Foreskin fibroblast (primary cell): ENCODE measurements at places on chromosomes 6 and 20.

DNA sequence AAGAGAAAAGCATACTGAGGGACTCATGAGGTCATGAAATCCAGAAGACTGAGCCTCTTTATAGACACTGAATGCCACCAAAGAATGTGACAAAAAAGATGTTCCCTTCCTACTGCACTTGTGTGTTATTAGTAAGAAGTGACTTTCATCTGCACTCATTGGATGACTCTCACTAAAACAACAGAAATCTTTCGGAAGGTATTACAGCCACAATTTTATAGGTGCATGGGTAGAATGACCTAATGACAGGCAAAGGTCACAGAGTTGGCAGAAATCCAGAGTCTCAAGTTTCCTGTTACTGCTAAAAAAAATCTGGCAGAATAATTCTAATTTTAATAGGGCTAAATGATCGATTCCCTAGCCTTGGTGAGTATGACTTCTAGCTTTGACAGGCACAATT, 13.3 kb downstream of the PKHD1 start:
- DNase-seq: no peak

DNA sequence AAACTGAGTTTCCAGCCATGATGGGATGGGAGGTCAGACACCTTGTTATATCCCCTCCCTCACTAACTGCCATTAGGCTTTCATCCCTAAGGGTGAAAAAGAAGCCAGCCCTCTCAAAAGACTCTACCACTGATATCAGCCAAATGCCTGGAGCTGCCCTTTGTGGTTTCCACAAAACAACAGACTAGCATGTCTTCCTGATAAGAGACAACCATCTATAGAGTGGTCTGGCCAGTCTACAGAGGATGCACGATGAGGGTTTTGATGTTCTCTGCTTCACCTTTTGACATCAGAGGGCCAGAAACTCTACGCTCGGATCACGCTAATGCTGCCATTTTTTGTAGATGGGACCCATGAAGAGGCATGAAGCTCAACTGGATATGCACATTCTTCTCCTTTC, 61.7 kb upstream of the ARHGAP18 start:
- DNase-seq: no peak

DNA sequence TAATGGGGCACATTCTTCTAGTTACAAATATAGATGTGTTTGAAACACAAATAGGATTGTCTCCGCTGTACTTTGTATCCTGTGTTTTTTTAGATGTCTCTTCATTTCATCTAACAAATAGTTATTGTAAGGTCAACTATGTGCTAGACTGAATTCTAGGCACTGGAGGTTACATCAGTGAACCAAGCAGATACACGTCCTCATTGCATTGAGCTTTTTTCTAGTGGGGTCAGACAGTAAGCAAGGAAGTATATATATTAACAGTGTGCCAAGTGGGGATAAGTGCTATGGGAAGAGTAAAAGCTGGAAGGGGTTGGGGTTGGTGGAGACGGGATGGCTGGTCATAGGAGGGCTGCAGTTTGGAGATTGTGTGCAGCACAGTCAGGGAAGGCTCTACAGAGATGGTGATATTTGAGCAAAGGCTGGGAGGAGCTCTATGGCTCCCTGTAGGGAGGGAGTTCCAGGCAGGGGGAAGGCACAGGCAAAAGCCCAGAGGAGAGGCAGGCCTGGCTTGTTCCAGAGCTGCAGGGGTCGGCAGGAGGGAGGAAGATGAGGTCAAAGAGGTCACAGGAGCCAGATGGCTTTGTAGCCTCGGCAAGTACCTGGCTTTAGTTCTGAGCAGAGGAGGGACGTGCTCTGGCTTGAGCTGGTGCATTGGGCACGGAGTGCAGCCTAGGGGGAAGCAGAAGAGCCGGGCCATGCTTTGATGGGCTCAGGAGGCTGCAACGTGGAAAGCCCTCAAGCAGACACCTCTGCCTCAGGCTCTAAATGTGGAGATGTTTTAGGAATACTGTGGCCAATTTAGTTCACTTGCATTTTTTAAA, 152.3 kb downstream of the ZDHHC14 start:
- no peak for DNase-seq

- no peak for DNase-seq
These were observed 37.5 kb upstream of the SRSF6 start for GRCh38 chr20:43420192-43420591.

DNA sequence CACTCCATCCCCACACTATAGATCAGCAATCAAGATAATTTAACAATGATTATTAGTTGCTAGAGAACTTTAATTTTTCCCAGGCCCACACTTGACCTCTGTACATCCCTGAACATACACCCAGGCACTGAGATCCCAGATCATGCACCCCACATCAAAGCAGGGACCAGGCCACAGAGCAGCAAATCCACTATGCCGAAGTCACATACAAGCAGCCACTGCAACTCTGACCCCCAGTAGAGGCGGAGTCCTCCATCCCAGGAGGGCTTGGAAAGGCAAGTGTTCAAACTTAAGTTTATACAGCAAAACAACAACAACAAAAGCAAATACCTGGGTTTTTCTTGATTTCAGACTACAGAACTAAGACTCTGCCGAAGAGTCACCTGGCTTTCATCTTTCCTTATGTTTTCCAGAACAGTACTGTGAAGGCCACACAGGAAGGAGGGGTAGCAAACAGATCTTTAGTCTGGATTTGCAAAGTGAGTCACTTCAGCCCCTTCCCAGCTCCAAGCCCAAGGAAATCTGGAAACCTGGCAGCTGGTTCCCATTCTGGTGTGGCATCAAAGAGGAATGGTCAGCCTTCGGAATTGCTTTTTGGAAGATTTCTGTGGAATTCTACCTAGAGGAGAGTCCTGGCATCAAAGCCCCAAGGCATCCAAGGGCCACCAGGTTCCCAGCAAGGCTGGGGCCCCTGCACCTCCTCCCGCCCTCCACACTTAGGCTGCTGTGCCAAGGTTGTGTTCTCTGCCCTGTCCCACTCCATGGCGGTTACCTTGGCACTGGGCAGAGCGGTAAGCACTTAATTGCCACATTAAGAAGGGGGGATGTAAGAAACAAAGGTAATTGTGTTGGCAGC, 7.3 kb downstream of the JAG1 start:
- no peak for DNase-seq
